ENCODE measurements at places on chromosomes 6 and 20.

GRCh38 chr6:17505767-17506280, 94.3 kb upstream of the FAM8A1 start:
- DNase-seq = no peak

DNA sequence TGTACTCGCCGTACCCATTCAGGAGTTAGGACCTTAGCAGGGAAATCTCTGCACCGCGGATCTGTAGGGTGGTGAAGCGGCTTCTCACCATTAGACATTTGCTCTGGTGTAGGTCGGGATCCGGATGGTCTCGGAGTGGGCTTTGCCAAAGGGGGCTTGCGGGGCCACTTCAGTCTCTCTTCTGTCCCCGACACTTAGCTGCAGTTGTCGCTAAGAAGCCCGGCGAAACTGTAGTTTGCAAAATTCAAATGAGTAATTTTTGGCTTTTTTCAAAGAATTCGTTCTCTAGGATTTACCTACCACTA, 433 bp downstream of the QRSL1 start:
- no peak for DNase-seq

DNA sequence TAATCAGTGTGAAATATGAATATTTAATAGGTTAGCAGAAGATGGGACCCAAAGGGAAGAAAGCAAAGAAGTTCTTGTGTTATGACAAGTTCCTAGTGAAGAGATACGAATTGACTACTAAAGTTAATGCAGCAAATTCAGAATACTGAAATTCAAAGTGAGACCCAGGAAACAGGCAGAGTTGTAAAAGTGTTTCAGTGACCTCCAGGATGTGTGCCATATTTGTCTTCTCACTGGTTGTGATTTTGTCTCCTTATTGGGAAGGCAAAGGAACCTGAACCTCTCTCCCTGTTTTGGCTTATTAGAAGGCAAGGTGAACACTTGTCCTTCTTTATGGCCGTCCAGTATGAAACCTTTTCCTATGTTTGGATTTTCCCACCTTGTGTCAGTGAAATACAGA, 51.8 kb upstream of the DTNBP1 start:
- DNase-seq = no peak

- no peak for DNase-seq
These were observed 50.6 kb downstream of the BPIFB1 start for GRCh38 chr20:33333616-33334015.

DNA sequence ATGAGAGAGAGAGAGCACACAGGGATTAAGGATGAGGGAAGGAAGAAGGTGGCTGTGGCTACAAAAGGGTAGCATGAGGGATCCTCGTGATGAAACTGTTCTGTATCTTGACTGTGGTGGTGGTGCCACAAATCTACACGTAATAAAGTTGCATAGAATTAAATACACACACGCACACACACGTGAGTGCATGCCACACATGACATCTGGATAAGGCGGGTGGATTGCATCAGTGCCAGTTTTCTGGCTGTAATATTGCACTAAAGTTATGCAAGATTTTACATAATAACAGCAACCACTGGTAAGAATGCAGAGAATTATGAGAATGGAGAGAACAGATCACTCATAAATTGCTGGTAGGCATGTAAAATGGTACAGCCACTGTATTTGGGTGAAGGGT, 16.9 kb upstream of the STK35 start:
- DNase-seq = no peak
